ENCODE measurements at places on chromosomes 5 and 9.
A peak's percentile ranks its signal among the peaks of the same experiment; 100 is the strongest.

DNA sequence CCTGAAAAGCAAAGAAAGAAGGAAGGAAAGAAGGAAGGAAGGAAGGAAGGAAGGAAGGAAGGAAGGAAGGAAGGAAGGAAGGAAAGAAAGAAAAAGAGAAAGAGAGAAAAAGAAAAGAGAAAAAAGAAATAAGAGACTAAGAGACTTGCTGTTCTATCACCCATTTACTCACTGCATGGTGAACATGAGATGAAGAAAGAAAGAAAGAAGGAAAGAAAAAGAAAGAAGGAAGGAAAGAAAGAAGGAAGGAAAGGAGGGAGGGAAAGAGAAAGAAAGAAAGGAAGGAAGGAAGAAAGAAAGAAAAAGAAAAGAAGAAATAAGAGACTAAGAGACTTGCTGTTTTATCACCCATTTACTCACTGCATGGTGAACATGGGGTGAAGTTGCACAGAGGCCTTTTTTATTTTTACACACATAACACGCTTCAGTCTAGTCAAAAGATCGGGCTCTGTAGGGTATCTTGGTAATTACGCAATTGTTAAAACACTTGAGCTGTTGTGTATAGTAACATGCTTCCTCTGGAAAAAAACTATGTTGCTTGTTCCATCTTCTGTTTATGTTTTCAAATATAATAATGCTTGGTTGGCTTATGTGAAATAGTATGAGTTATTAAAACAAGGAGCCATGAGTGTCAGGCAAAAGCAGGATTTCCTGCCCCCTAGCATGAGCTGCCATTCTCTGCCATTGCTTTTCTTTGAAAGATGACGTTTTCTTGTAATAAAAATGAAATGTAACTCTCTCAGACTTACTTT, 119.3 kb upstream of the ZNF608 start:
- DNase-seq, result no peak

DNA sequence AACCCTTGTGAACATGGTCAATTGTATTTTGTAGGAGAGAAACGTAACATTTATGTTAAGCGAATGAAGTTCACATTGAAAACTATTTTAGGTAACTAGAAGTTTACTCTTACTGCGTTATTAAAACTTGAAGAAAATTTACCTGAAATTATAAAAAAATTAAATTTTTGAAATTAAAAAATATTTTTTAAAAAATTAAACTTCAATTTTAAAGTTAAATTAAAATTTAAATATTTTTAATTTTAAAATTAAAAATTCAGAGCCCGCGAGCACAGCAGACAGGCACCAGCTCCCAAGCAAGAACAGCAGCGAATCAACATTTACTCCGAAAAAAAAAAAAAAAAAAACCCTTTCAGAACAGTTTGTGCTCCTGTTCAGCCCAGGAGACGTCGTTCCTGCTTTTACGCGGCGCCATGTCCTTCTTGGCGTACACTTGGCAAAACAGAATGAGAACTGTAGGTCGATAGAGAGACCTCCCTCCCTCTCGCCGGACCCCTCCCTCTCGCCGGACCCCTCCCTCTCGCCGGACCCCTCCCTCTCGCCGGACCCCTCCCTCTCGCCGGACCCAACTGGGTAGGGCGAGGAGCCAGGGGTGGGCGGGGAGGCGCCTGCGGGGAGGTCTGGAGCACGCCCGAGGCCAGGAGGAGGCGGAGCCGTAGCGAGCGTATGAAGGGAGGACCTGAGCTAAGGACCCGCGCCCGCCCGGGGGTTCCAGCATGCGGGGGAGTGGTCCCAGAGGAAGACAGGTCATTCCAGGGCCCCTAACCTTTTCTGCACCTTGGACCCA, 235.8 kb downstream of the ROR2 start:
- peak; percentile 86 for DNase-seq

DNA sequence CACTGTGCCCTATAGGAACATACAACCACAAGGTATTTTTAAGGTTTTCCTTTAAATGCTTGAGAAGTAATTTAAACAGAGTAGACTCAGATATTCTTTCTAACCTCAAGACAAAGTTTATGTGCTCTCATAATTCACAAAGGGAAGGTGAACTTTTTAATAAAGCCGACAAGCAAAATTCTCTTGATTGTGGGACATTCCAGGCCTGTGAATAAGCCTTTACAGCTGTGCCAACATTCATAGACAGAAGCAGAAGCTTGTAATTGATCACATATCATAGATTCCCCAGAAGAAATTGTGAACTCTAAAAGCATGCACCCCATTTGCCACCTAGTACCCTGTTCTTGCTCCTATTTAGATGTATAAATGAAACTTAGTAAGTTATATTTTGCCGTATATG, 1107.8 kb upstream of the SEMA6A start:
- DNase-seq, result no peak

- no peak for DNase-seq
Measured at GRCh38 chr5:159533197-159533596, 202.9 kb upstream of the IL12B start.

- no peak for DNase-seq
Measured at GRCh38 chr5:14142202-14142826, 828 bp upstream of the TRIO start.
